Neural progenitor cell (in vitro differentiated cells): ENCODE measurements at places on chromosomes 5 and 9.

GRCh38 chr9:97271292-97271691 lies 36.2 kb upstream of the CCDC180 start:
- DNase-seq = peak; percentile 52

DNA sequence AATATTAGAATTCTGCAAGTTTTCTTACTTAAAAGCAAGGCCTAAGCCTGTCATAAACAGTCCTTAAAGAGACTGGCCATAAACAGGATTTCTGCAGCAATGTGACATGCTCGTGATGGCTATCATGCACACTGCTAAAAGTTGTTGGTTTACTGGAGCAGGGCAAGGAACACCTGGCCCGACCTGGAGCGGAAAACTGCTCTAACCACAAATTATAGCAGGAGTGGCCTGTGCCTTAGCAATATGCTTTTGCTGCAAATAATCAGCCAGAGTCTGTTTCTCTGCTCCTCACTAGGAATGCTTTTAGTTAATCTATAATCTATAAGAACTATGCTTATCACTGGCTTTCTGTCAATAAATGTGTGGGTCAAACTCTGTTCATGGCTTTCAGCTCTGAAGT lies 322.9 kb upstream of the RPS23 start:
- DNase-seq = no peak

- no peak for DNase-seq
Measured at GRCh38 chr5:14415024-14415697, 166.4 kb upstream of the OTULINL start.

GRCh38 chr9:121714873-121715272 lies 63.4 kb downstream of the DAB2IP start:
- DNase-seq = no peak

GRCh38 chr5:39194466-39195136 lies 24.8 kb downstream of the FYB1 start:
- no peak for DNase-seq

GRCh38 chr5:132003170-132003744 lies 8.2 kb downstream of the ACSL6 start:
- DNase-seq = peak; percentile 76

DNA sequence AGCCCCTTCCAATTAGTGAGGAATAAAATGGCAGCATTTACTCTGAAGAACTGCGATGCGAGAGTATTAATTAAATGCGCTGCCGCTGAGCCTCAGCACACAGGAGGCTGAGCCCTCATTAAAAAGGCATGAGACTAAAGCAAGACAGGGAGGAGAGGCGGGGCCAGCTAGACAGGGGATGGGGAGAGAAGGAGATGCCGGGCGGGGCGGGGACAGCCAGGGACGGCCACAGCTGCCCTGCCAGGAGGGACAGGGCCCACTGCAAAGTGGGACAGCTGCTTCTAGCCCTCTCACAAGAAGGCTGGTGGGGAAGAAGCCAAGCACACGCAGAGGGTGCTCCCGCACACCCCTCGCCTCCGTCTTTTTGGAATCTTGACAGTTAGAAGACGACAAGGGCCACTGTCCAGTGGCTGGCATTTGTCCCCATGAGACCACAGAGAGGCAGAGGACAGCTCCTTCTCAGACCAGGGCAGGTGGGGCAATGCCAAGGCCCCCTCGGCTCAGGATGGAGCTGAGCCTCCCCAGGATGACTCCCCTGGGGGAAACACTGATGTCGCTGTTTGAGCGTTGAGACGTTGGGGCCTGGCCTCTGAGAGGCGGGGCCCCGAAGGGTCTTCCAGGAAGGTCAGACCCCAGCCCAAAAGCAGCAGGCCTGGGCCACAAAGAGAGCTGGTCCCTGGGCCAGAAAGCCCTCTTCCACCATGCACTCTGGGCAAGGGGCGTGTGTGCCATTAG lies 26.9 kb downstream of the ADAMTS2 start:
- DNase-seq = peak; percentile 92

DNA sequence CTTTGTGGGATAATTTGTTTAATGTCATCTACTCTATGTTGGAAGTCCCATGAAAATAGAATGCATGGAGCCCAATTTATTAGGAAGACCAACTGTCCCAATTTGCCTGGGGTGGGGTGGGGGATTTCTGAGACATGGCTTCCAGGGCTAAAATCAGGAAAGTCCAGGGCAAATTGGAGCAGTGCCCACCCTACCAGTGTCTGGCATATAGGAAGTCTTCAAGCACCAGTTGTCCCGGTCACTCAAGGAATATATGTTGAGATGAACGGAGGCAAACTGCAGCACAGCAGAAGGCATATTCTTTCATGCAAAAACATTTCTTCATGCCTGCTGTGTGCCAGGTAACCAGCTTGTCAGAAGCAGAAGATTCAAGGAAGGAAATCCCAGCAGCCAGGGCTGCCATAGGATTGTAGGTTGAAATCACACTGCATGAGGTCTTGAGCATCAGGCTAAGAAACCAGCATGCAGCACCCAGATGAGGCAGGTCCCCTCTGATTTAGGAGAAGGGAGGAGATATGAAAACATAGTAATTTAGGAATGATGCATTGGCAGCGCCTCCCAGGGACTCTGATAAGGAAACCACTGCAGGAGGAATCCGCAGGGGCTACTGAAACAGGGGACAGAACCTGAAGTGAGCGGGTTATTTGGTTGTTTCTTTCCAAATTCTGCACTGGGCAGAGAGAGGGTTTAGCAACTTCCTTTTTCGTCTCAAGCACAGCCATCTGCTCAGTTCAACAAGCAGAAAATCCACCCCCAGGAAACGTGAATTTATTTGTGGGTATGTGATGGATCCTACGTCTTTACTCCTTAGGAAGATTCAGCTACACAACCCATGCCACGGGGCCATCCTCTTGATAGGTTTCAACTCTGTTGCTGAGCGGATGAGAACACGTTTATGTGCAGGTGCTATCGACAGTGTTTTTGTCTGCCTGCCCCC lies 112.6 kb upstream of the CPEB4 start:
- DNase-seq = no peak

DNA sequence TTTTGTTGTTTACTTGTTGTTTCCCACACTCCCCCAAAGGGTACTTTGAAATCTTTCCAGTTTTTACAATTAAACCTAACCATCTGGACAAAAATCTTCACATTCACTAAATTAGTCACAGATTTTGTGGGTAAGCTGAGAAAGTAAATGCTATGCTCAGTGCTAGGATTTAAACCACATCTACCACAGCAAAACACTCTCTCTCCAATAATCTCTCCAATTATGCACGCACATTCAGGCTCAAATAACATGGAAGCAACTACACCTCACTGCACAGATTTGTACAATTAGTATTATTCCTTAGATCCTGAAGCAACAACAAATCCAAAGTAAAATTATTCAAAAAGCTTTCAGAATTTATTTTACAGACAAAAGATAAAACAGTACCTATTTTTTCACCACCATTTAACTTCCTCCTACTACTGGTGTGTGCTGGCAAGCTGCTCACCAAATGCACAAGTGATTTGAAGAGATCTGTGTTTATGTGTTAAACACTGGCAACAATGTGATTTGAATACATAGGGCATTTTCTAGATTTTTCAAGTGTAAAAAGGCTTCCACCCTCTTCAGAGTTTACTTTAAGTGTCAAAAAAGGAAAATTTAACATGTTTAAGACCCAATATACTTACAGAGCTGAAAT lies 16.6 kb downstream of the ZNF608 start:
- no peak for DNase-seq

GRCh38 chr9:109765830-109766229 lies 14.2 kb upstream of the PALM2AKAP2 start:
- no peak for DNase-seq

GRCh38 chr9:112002131-112002846 lies 105.7 kb downstream of the UGCG start:
- DNase-seq = no peak

GRCh38 chr5:146450002-146450401 lies 2.9 kb downstream of the TCERG1 start:
- no peak for DNase-seq

GRCh38 chr5:157514974-157515373 lies 55.0 kb downstream of the NIPAL4 start:
- DNase-seq = no peak

DNA sequence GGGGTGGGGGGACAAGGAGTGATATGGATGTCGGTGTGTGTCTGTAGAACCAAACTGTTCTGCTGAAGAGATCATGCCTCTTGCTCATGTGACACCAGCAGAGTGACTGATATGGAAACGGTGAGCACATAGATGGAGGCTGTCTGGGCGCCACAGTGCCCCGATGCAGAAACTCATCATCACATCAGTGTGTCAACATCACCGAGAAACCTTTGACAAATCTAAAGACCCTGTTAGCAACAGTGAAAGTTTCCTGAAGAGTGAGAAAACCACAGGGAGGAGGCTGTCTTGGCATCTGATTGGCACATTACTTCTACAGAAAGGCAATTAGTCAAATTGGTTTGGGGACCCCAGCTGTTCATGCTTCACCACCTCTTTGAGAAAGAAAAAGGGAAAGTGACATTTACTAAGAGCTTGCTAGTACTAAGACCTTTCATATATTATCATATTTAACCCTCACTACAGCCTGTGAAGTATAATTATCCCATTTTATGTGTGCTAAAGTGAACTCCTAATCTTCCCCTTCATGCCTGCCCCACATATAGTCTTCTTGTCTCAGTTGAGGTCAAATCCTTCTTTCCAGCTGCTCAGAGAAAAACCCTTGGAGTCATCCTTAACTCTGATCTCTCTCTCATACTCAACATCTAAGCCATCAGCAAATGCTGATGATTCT lies 25.6 kb downstream of the CSF2 start:
- DNase-seq = no peak

DNA sequence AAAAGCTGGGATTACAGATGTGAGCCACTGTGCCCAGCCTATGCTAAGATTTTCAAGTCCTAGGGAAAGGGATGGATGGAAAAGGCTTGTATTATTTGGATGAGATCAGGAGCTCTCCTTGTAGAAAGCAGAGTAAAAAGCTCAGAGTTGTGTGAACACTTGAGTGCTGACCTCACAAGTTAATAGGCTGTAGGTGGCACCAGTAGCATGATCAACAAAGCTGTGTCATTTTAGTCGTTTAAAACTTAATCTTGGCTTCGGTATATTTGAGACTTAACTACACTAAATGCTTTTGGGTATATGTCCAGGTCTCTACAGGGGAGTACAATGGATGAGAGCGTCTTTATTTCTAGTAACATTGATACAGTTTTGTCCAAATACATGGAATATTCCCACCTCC lies 264.2 kb downstream of the TMEM38B start:
- DNase-seq = no peak

DNA sequence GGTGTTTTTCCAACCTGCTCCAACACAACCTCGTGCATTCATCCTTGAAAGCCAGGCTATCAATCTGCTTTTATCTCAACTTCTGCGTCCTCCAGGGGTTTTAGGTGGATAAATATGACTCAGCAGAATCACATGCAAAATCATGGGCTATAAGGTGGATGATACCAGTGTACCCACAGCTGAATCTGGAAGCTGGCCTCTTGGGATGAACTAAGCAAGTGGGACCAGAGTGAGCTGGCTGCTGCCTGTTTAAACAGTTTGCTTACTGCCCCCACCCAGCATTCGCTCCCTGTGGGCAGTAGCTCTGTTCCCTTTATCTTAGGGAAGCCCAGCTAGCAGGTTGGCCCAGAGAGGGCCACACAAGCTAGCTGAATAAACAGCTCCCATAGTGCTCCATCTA lies 194.0 kb downstream of the CRB2 start:
- DNase-seq = peak; percentile 61

- no peak for DNase-seq
Measured at GRCh38 chr5:54758038-54758437, 227.4 kb downstream of the ESM1 start.

DNA sequence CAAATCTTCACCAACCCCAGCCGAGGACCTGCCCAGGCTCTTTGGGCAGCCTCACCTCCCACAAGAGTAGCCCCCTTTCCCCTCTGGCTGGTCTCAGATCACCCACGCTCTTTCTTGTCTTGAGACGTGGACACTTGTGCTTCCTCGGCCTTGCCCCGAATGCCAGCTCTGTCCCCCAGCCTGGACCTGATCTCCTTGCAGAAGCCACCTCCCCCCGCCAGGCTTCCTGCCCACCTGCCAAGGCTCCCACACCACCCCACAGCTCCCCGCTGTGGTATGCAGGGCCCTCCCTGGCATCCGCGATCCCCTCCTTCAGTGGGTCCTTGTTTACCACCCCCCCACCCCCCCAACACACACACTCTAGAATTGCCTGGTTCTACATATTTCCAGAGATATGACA lies 133.7 kb downstream of the ROR2 start:
- no peak for DNase-seq

- DNase-seq = peak; percentile 68
Measured at GRCh38 chr9:34500623-34501267, 22.0 kb downstream of the ENHO start.

- no peak for DNase-seq
Measured at GRCh38 chr9:36053971-36054370, 17.3 kb downstream of the RECK start.

DNA sequence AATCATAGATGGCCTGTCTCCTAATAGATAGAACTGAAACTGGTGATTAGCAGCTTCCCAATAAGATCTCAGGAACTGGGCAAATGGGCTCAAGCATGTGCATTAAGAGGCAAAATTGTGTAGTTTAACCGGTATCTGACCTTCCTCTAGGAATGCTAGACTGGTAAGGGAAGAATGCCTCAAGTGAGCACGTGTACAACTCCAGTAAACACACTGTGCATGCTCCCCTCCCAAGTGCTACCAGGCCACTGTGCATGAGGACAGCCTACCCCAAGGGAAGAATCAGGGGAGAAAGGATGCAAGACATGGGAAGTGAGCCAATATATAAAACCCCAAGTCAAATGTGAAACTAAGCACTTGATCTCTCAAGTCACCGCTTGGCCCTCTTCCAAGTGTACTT lies 1157.4 kb upstream of the CDH18 start:
- DNase-seq = no peak

DNA sequence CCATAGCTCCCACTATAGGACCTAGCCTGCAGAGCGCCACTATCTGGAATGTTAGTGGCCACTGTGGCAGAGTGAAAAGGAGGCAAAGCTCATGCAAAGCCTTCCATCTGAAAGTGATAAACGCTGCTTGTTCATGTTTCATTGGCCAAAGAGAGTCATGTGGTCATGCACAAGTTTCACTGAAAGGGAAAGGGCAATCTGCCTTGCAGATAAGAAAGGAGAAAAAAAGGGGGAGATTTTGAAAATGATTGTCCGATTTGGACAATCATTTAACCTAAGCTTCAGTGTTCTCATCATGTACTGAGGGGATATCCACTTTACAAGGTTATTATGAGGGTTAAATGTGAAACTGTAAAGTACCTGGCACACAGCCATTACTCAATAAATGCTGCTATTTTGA lies 9.0 kb upstream of the MOB3B start:
- DNase-seq = no peak
